ENCODE measurements at places on chromosomes 7 and 10. TPM values are rescaled to one million over a fixed set of nuclear protein-coding genes. Genes with fewer than 3 reads are reported as not detected.
A peak's percentile ranks its signal among the peaks of the same experiment; 100 is the strongest.

- H3K27me3 ChIP-seq = no peaks in the 10 kb centered on the region
- DNase-seq = no peak
- peaks cover 10% of the 10 kb centered on the region for H3K4me1 ChIP-seq
- no peak overlapping the region for H3K4me3 ChIP-seq
- H3K36me3 ChIP-seq = no peaks in the 10 kb centered on the region
These were observed 648.7 kb downstream of the PARD3 start for GRCh38 chr10:34166354-34166753.

Gene TLL2
- 0.09 TPM for total RNA-seq

Gene NKX2-3
- total RNA-seq = not detected

DNA sequence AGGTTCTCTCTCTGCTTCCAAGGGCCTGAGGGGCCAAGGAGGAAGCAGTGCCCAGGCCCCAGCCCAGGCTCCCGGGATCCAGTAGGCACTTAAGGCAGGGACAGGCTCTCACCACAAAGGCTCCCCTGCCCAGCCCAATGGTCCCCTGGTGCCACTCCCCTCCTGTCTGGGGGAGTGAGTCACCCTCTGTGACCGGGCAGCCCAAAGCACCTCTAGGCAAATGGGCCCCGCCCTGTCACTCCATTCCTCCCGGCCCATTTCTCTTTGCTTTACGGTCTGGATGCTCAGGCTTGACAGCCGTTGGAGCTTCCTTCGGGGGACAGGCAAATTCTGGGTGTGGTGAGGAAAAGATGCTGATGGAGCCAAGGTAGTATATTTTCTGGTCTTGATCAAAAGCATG, at the start of gene CALHM3:
CALHM3 (minus strand) TSS at position 106 of the 400 bp plus-strand sequence. CDS start 208 bp downstream, outside the sequence.
- no peak for DNase-seq
- no peaks in the 10 kb centered on the region for H3K27me3 ChIP-seq
- no peak within 1 kb of the TSS for H3K4me3 ChIP-seq
- no peak within 1 kb of the TSS for H3K27ac ChIP-seq
- no peaks in the 10 kb centered on the region for H3K36me3 ChIP-seq
- H3K4me1 ChIP-seq = no peaks in the 10 kb centered on the region

DNA sequence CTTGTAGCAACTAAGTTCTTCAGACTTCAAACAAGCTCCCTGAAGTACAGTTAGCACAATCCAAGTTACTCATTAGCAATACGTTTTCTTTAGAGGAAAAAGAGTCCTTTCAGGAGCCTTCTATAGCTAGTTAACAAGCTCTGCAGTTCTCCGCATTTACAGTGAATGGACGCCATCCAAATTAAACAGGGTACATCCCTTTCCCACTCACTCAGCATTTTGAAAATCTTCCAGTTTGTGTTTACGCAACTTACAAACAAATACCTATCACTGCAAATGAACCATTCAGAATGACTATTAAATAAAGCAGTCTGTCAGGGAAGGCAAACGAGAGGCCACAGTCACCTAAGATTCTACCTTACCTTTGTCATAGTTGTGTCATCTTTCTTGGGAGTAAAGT, 84.5 kb downstream of the RNF32 start:
- H3K4me1 ChIP-seq = no peaks in the 10 kb centered on the region
- DNase-seq = no peak
- no peaks in the 10 kb centered on the region for H3K36me3 ChIP-seq
- H3K4me3 ChIP-seq = no peak overlapping the region
- H3K27ac ChIP-seq = no peak overlapping the region

Gene LMBR1
- total RNA-seq = 50.7 TPM

DNA sequence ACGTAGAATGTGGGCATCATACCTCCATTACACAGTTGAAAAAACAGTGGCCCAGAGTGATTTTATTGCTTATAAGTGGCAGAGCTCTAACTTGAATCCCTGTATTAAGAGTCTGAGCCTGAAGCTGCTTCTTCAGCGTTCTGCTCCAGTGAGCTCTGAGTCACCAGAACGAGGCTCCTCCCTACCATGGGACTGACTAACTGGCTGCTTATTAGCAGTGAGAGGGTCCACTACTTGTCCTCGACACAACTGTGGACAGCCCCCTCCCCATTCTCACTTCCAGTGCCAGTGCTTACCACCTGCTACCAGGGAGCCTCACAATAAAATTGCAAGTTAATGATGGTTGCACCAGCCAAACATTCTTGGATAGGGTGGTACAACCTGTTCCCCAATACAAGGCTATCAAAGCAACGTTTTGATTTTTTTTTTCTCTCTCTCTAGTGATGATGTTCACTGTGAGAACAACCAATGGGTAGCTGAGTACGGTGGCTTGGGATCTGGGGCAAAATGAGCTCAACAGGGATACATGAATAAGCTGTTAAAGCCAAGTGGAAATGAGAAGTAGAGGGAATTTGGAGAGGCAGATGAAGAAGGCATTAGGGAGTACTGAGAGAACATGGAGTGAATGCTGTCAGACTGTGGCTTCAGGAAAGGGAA, 2.7 kb upstream of the NRG3 start:
- peaks cover 49% of the 10 kb centered on the region for H3K27me3 ChIP-seq
- no peak for DNase-seq
- no peaks in the 10 kb centered on the region for H3K36me3 ChIP-seq
- no peaks in the 10 kb centered on the region for H3K4me1 ChIP-seq
- no peak overlapping the region for H3K4me3 ChIP-seq

Gene TBX20
- total RNA-seq = 1.8 TPM

DNA sequence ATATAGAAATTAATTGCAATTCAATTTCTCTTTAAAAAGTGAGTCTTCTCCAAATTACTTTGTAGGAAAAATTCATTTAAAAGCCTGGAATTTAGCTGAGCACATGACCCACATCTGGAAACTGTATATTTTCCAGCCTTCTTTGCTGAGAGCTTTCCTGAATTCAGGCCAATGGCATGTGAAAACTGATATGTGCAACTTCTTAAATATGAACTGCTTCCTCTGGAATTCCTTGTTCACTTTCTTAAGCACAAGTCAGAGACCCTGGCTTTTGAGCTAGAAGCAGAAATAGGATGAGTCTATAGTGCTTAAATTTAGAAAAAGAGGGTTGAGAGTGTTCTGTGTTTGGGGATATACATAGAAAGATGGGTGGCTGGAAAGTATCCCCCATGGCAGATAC, 365.1 kb upstream of the MTPN start:
- H3K4me1 ChIP-seq = no peaks in the 10 kb centered on the region
- H3K4me3 ChIP-seq = no peak overlapping the region
- DNase-seq = no peak
- no peak overlapping the region for H3K27ac ChIP-seq

DNA sequence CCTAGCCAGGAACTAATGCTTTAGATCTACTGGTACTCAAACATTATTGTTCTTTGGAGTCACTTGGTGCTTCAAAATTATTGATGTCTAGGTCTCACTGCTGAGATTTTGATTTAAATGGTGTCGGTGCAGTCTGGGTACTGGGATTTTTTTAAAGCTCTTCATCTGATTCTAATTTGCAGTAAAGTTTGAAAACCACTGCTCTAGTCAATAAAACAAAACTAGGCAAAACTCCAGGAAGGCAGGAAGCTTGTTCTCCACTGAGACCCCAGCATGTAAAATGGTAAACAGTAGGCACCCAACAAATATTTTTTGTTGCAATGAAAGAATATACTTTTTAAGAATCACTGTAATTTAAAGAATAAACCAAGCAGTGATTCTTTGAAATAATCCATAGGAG, 49.7 kb downstream of the ADD3 start:
- peaks cover 62% of the 10 kb centered on the region for H3K4me1 ChIP-seq
- H3K27me3 ChIP-seq = no peaks in the 10 kb centered on the region
- no peak overlapping the region for H3K4me3 ChIP-seq
- H3K36me3 ChIP-seq = no peaks in the 10 kb centered on the region

Gene ERVW-1
- not detected for total RNA-seq

DNA sequence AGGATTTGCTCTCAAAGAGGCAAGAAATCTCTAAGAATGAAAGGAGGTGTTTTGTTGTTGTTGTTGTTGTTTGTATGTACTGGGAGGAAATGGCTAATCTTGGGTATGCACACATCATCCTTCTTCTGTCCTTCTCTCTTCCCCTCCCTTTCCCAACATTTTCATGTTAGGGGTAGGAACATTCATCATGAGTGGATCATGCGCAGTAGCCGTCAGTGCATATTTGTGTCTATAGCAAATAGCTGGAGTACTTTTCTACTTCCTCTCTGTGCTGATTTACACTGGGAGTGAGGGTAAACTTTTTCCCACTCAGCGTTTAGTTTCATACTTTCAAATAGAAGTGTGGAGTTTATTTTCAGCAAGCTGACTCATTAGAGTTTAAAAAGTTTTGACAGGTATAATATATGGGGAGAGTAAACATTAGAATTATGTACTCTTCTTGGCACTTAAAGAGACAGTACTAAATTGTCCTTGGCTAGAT, 80.5 kb upstream of the PRKG1 start:
- H3K4me3 ChIP-seq = no peak overlapping the region
- H3K4me1 ChIP-seq = peaks cover 5% of the 10 kb centered on the region
- DNase-seq = no peak
- no peaks in the 10 kb centered on the region for H3K36me3 ChIP-seq
- no peak overlapping the region for H3K27ac ChIP-seq

DNA sequence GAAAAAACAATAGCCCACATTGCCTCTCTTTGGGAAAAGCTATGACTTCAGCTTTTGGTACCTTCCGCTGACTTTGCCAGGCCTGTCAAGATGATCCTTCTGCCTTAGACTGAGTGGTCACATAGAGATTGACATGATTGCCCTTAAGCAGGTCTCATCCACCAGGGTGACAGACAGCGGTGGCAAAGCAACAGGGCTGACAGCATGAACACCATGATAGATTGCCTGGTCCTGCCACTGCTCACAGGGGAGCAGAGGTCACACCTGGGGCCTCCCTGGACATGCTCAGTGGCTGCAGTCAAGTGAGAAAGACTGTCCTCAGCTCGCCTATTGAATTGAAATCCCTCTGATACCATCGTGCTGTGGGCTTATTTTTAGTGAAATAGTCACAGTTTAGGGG, 1080.2 kb downstream of the KCNMA1 start:
- no peak overlapping the region for H3K27ac ChIP-seq
- DNase-seq = no peak
- H3K4me1 ChIP-seq = no peaks in the 10 kb centered on the region
- no peaks in the 10 kb centered on the region for H3K27me3 ChIP-seq
- H3K4me3 ChIP-seq = no peak overlapping the region
- no peaks in the 10 kb centered on the region for H3K36me3 ChIP-seq

GRCh38 chr7:27221201-27221797, 21.3 kb upstream of the EVX1 start:
- H3K4me1 ChIP-seq = no peaks in the 10 kb centered on the region
- DNase-seq = no peak
- peaks cover 66% of the 10 kb centered on the region for H3K27me3 ChIP-seq
- H3K27ac ChIP-seq = no peak overlapping the region

DNA sequence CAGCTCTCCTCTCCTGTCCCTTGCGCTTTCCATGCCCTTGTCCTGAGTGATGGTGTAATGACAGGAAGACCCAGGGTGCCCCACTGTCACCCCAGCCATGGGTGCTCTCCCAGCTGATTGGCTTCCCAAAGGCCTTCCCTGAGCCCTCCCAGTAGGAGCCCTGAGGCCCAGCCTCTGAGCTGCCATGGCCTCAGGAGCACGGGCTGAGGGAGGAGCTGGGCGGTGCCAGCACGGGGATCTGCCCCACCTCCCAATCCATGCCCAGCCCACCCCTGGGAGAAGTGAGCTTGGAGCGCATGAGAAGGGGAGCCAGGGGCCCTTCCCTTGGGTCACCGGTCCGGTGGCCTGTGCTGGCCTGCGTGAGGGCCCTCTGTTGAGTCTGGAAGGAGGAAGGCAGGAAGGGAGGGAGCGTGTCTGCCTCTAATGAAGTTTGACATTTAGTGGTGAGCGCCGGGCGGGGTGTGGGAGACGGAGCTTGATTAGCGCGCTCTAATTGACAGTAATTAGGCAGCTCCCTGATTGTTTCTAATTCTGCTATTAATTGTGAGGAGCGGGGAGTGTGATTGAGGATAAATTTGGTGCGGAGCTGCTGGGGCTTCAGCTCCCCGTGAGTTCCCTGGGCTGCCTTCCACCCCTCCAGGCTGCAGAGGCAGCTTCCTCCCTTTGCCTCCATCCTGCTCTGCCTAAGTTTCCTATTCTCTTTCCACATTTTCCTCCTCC, 28.3 kb downstream of the GBX1 start:
- no peak overlapping the region for H3K27ac ChIP-seq
- no peaks in the 10 kb centered on the region for H3K27me3 ChIP-seq
- no peak for DNase-seq

DNA sequence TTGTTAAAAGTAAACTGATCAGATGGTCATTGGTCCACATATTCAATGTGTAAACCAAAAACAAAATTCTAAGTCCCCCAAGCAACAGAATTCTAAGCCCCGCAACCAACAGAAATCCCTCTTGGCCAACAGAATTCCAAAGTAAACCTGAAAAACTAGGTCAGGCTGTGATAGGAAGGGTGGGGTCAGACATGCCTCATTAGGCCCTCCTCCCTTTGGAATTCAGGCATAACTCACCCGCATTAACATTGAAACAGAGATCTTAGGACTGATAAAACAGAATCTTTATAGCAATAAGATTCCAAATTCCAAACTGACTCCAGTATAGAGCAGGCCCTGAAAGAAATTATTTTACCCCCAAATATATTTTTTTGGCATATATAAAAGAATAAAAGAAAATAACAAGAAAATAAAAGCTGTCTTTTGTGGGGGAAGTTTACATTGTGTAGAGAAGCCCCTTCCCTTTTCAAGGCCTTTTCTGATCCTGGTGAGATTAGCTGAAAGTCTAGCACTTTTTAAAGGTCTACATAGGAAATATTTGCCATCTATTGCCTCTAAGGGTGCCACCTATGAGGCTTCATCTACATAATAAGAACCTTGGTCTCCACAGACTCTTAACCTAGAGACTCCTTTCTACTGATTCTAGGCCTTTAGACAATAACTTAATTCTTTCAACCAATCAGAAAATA, 30.5 kb downstream of the GNAT3 start:
- DNase-seq = peak; percentile 30
- H3K4me1 ChIP-seq = no peaks in the 10 kb centered on the region
- no peaks in the 10 kb centered on the region for H3K36me3 ChIP-seq
- H3K4me3 ChIP-seq = no peak overlapping the region

- H3K4me1 ChIP-seq = peaks cover 6% of the 10 kb centered on the region
- DNase-seq = no peak
- H3K36me3 ChIP-seq = no peaks in the 10 kb centered on the region
- H3K27me3 ChIP-seq = peaks cover 39% of the 10 kb centered on the region
- H3K4me3 ChIP-seq = no peak overlapping the region
These were observed 811 bp downstream of the SLIT1 start for GRCh38 chr10:97184971-97185325.

- peaks cover 24% of the 10 kb centered on the region for H3K36me3 ChIP-seq
- no peak overlapping the region for H3K4me3 ChIP-seq
- H3K4me1 ChIP-seq = no peaks in the 10 kb centered on the region
- H3K27ac ChIP-seq = no peak overlapping the region
- DNase-seq = no peak
These were observed 36.7 kb upstream of the NFKB2 start for GRCh38 chr10:102358712-102359382.

- no peak overlapping the region for H3K4me3 ChIP-seq
- peak overlapping the region; percentile 94 for H3K27ac ChIP-seq
- H3K27me3 ChIP-seq = no peaks in the 10 kb centered on the region
- H3K4me1 ChIP-seq = peaks cover 75% of the 10 kb centered on the region
- H3K36me3 ChIP-seq = peaks cover 58% of the 10 kb centered on the region
These were observed 211.4 kb upstream of the KLF14 start for GRCh38 chr7:130945411-130945811.

Measured in A673 (cell line).